ENCODE measurements at places on chromosomes 3 and 15. TPM values are rescaled to one million over a fixed set of nuclear protein-coding genes. Genes with fewer than 3 reads are reported as not detected.

DNA sequence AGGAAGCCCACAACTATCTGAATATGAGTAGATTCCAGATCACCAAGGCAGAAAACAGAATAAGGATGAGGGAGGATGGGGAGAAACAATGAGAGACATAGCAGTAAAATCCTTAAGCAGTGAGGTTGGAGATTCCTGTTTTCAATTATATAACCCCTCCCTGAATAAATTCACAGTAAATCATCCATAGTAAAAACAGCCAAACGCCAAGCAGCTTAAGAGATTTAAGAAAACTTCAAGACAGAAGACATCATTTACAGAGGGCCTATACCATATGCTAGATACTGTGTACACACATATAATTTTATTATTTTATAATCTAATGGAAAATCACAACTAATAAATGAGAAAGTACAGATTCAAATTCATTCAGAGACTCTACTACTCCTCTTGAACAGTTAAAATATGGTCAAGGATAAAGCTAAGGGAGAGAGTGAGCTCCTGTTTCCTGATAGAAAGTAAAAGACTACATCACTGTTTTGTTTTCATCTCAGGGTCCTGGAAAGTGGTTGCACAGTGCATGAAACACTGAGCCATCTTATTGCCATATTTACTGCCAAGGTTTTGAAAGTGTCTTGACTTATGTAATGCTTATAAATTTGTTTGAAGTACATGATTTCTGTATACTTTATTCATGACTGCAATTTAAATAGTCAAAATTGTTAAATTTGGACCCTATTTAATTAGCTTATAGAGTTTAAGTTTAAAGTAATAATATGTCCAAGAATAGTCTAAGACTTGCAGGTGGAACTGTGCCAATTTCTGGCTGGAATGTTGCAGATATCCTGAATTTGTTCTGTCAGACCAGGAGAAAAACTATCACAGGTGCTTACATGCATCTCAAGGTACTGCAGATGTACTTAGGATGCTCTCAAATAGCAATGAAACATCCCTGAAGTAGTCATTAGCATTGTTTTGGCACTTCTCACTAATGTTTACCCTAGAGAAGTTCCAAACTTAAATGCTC is 141.4 kb downstream of the TBL1XR1 start:
- DNase-seq: no peak

- DNase-seq: no peak
Measured at GRCh38 chr15:57619746-57620145, 28.0 kb downstream of the MYZAP start.

GRCh38 chr15:91515188-91515754 is 338.2 kb upstream of the SLCO3A1 start:
- DNase-seq: peak; percentile 90

GRCh38 chr3:22886439-22887068 is 316.6 kb upstream of the UBE2E2 start:
- no peak for DNase-seq

DNA sequence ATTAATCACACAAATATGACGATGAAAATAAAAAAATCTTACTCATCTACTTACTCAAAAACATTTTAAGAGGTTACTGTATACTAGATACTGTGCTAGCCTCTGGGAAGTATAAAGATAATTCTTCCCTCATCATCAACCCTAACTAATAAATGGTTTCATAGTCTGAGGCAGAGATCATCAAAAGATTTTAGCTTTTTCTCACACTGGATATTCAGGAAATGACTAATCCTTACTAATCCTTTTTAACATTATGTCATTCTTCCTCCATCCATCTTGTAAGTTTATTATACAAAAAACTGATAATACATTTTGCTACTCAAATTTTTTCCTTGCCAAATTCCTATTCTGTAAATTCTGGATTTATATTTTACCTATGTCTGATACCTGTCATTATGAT is 29.7 kb downstream of the ACAD11 start:
- peak; percentile 84 for DNase-seq

DNA sequence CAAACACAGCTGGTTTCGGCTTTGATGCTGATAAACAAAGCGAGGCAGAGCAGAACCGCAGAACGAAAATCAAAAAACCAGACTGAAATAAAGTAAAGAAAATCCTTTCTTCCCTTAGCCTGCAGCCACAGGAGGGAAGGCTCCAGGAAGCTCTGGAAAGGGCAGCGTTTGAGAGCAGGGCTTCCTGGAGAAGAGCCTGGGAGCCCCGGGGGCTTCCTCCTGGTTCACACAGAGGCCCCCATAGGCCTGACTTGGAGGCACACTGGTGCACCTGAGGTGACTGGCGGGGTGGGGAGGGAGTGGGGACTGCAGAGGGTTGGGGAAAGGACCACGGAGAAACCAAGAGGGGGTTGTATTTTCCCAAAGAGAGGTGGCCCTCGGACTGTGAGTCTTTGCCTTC is 98.8 kb upstream of the WNT5A start:
- no peak for DNase-seq

DNA sequence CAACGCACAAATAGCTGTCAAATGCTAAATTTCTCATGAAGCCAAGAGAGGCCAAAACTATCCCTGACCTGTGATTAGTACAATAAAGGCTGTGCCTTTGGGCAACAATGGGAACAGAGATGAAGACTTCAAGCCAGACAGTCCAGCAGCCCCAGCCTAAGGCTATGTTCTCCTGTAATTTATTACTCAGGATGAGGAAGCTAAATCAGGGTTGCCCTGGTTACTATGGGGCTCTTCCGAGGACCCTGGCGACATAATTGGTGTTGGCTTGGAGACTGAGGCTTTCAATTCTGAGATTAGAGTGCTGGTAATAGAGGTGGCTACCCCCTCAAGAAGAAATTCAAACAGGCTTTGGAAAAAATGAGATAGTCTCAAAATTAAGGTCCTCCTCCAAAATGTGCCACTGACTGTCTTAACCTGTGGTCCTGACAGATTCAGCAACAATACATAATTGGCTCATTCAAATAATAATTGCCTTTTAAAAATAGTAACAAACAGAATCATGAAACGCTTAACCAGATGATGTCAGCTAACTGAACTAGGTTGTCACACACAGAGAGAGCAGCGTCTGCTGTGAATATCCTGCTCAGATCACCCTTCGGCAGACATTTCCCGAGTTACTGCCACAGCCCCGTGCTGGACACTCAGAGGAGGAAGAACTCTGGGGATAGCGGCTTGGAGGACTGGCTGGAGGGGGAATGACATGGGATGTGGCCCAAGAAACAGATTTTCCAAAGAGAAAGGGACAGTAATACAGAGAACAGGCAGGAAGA is 43.0 kb downstream of the NSMCE3 start:
- no peak for DNase-seq

- no peak for DNase-seq
Measured at GRCh38 chr15:35381328-35381727, 164.6 kb downstream of the DPH6 start.

GRCh38 chr15:91140601-91141000 is 40.5 kb downstream of the SV2B start:
- no peak for DNase-seq

DNA sequence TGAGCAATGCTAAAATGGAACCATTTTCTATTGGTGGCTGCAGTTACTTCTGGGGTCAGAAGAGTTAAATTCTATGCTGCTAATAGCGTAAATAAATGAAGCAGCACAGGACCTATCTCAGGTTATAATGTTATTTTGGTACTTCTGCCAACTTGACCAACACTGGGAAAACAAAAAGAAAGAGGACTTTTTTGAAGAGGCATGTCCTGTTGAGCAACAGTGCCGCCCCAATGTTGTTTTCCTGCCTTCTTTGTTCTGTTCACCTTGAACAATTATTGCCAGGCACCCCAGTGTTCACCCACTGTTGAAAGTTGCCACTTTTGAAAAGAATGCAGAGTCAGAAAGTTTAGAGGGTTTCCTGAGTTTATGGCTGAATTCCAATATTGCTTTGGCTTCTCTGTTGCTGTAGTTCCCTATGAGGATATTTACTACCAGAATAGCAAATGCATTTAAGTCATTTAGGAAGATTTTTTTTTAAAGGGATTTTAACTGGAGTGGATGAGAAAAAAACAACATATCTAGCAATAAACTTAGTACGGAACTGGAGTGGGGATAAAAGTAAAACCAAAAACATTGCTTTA is 679.0 kb upstream of the DPPA4 start:
- no peak for DNase-seq

DNA sequence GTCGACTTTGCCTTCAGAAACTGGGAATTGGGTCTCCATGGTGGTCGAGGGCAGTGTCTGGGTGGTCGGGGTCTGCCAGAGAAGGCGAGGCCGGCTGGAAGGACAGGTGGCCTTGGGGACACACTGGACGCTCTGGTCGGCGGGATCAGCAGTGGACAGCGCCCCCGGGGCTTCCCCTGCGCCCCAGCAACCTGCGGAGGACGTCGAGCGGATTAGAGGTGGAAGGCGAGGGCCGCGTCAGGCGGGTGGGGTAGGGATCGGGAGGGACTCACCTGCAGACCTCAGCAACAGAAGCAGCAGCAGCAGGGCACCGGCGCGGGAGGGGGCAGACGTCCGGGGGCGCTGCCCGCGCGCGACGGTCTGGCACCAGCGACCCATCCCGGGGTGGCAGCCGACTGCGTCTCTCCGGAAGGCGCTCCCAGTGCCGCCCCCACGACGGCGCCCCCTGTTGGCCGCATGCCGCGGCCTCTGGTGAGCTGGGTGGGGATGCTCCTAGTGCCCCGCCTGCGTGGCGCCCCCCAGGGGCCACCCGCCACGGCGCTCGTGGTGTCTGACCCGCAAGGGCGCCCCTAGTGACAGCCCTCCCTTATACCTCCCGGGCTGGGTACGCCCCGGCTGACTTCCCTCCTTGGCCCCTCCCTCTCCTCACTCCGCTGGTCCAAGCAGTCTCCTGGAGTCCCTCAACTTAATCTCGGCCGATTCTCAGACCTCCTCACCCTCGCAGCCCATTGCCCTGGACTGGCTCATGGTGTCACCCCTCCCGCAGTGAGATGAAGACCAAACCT is at the start of gene PRSS50:
Gene PRSS50 (minus strand): TSS at position 423 of the 785 bp plus-strand sequence. CDS start 45 bp downstream, at position 378.
- DNase-seq: no peak

The CCR9 gene
- total RNA-seq: not detected

The DUOX2 gene
- total RNA-seq: under 0.01 TPM

DNA sequence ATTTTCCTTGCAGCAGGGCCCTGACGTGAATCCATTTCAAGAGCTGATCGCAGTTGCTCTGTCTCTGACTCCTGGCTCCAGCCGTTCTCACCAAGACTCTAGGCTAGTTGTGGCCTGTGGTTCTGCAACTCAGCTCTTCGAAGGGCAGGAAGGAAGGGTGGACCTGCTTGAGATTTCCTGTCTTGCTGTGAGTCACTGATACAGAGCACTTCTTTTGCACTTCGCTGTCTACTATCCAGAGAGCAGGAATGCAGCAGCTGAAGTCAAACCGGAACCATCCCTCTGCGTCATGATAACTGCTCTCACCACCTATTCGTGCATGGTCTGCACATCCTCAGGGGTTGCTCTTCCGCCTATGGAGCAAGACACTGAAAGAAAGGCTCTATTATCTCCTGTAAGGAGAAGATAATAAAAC is 59.7 kb downstream of the RAP2B start:
- peak; percentile 100 for DNase-seq

The POLQ gene
- 17.3 TPM for total RNA-seq

The RAB27A gene
- 12.8 TPM for total RNA-seq

- no peak for DNase-seq
Measured at GRCh38 chr3:71172951-71173350, 410.6 kb downstream of the FOXP1 start.

- DNase-seq: peak; percentile 83
Measured at GRCh38 chr3:172562871-172563865, 39.9 kb upstream of the TNFSF10 start.

GRCh38 chr3:80785475-80785874 is 976.0 kb downstream of the GBE1 start:
- DNase-seq: peak; percentile 24

The ELL3 gene
- total RNA-seq: 2.2 TPM

The TRAT1 gene
- total RNA-seq: not detected

The MEGF11 gene
- 0.07 TPM for total RNA-seq

DNA sequence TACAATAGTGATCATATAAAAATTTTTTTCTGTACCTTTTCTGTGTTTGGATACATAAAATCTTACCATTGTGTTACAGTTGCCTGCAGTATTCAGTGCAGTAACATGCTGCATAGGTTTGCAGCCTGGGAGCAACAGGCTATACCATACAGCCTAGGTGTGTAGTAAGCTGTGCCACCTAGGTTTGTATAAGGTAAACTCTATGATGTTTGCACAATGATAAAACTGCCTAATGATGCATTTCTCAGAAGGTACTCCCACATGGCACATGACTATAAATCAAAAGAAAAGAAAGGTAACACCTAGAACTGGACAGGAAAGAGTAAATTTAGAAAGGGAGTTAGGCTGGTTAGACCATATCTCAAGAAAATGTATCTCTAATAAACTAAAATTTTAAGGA is 293.5 kb downstream of the ULK4 start:
- DNase-seq: no peak

- peak; percentile 43 for DNase-seq
Measured at GRCh38 chr3:36866368-36866767, 78.5 kb downstream of the TRANK1 start.

The ZBBX gene
- not detected for total RNA-seq

The LSAMP gene
- not detected for total RNA-seq

DNA sequence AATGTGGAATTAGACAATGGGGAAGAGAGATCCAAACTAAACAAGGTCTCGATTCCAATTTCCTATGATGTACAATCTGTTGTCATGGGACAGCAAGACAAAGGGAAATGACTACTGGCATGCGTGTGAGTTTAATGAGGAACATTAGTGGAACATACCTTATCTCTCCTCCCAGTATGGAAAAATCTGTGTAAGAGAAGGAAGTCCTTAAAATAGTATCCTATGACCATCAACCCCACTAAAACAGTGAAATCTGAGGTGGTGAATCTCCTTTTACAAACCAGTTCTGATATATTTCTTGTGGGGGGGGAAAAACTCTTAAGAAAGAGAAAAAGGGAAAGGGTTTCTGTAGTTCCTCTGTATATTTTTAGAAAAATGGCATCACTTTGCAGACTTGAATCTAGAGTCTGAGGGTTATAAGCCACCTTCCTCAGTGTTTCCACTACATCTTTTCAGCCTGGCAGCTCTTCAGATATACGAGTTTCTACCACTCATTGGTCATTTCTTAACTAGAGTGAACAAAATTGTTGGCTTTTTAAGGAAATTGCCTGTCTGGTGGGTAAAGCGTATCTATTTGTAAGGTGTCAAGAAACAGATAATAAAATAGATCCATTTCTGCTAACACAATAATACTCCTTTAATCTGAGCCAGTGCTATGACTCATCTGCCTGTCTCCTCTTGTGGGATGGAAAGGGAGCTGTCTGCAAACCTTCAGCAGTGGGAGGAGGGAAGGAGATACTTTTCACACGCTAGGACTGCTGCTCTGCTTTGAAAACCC is 3.0 kb upstream of the TNFAIP8L3 start:
- DNase-seq: peak; percentile 71

Data from HT1080 (cell line).